Bronchus fibroblast of lung (primary cell): ENCODE measurements at places on chromosomes 6 and 20. TPM values are rescaled to one million over a fixed set of nuclear protein-coding genes. Genes with fewer than 3 reads are reported as not detected.

Gene LZTS3
- 1.2 and 1.5 TPM in 2 replicates for total RNA-seq

Gene EFCAB8
- under 0.01 TPM in 1 of 2 replicates, not detected in the other for total RNA-seq

Gene TMEM217
- 0.30 TPM in 1 of 2 replicates, not detected in the other for total RNA-seq

Gene CD83
- 2.4 and 4.5 TPM in 2 replicates for total RNA-seq

Gene HACE1
- total RNA-seq, result 4.8 and 7.1 TPM in 2 replicates

Gene SLC35D3
- not detected in 2 replicates for total RNA-seq

Gene TBX18
- total RNA-seq, result 9.4 and 10.7 TPM in 2 replicates

Gene POLR1H
- 30.8 and 33.3 TPM in 2 replicates for total RNA-seq

Gene C20orf202
- total RNA-seq, result not detected in 2 replicates

Gene TRIM38
- 3.9 and 4.0 TPM in 2 replicates for total RNA-seq

Gene MCCD1
- not detected in 2 replicates for total RNA-seq

Gene GNRH2
- not detected in 2 replicates for total RNA-seq

Gene ADGRB3
- 0.17 and 0.59 TPM in 2 replicates for total RNA-seq

Gene ULBP3
- total RNA-seq, result 15.9 and 18.5 TPM in 2 replicates

Gene PHF3
- 14.6 and 19.5 TPM in 2 replicates for total RNA-seq

Gene COL21A1
- 0.15 and 0.34 TPM in 2 replicates for total RNA-seq

Gene CRISP3
- total RNA-seq, result not detected in 2 replicates

Gene CD93
- not detected in 2 replicates for total RNA-seq

Gene PHIP
- 6.8 and 10.1 TPM in 2 replicates for total RNA-seq

Gene BHLHE23
- total RNA-seq, result not detected in 2 replicates

Gene DZANK1
- 0.50 and 1.0 TPM in 2 replicates for total RNA-seq

Gene XRN2
- 70.6 and 81.0 TPM in 2 replicates for total RNA-seq

Gene NKAIN4
- not detected in 2 replicates for total RNA-seq

Gene BPIFA1
- not detected in 2 replicates for total RNA-seq

Gene RAET1E
- total RNA-seq, result under 0.01 TPM in 1 of 2 replicates, not detected in the other

Gene C20orf144
- 0.30 and 0.84 TPM in 2 replicates for total RNA-seq

Gene GLP1R
- not detected in 2 replicates for total RNA-seq
